ENCODE measurements at places on chromosomes 7 and 10. TPM values are rescaled to one million over a fixed set of nuclear protein-coding genes. Genes with fewer than 3 reads are reported as not detected.

- no peak for DNase-seq
Measured at GRCh38 chr10:129953119-129954051, 10.7 kb downstream of the EBF3 start.

DNA sequence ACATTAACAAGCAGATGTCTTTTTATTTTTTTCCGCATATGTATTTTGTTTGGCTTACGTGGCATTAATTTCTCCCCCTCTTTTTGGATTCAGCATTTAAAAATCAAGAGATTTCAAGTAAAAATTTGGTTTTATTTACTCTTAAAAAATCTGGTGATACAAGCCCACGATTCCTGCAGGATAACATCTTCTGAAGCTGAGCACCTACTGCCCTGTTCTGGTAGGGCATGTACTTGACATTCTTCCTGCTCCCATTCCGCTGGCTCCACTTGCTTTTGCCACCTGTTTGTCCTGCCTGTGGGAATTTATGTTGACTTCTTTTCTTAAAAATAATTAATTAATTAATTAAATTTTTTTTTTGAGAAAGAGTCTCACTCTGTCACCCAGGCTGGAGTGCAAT lies 105.2 kb upstream of the SLC25A13 start:
- DNase-seq: no peak

- DNase-seq: no peak
Measured at GRCh38 chr10:119243488-119243887, 36.1 kb downstream of the GRK5 start.

GRCh38 chr7:22485189-22485588 lies 14.8 kb downstream of the STEAP1B start:
- no peak for DNase-seq

DNA sequence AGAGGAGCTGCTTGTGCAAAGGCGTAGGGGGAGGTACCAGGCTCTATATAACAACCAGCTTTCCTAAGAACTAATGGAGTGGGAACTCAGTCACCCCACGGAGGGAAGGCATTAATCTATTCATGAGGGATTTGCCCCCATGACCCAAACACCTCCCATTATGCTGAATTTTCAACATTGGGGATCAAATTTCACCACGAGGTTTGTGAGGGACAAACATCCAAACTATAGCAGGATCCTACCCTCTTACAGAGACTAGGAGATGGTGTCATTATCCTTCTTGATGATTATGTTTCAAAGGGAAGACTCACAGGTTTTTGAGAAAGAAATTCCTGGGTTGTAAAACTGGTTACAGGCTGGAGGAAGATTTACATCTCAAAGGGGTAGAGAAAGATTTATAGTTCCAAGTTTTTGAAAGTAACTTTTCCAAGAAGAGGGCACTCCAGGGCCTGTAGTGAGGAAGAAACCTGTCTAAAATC lies 295.0 kb upstream of the DKK1 start:
- DNase-seq: no peak

The PNLIPRP2 gene
- 10.3 TPM for total RNA-seq

The MUC12 gene
- 2,027 TPM for total RNA-seq

DNA sequence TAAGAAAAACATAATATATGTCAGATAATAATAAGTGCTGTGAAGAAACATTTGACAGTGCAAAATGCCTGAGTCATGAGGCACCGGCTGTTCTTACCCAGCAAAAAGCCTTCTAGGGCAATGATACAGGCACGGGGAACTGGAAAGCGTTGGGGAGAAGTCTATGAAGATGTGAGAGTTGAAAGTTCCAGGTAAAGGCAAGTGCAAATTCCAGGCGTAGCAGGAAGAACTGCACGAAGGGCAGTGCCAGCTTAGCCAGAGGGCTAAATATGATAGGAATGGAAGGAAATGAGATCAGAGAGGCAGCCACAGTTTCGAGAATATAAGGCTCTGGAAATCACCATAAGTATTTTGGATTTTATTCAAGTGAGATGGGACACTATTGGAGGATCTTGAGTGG lies 87.0 kb downstream of the IPMK start:
- DNase-seq: no peak

DNA sequence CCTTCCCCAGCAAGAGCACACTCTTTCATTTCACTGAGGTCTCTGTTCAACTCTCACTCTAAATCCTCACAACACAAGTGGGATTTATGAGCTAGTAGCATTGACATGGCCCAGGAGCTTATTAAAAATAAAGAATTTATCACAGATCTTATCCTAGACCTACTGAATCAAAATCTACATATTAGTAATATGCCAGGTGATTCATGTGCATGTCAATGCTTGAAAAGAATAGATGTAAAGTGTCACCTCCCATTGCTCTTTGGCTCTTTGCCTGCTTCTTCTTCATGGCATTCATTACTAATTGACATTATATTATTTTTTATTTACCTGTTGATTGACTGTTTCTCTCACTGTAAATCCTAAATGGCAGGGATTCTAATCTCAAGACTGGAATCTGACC lies 459.2 kb upstream of the LRRTM3 start:
- DNase-seq: no peak

All from left colon (tissue), 2 donors.